ENCODE measurements at places on chromosomes 16 and 17.

- DNase-seq = peak; percentile 13
These were observed 2.0 kb downstream of the NPTX1 start for GRCh38 chr17:80474231-80474960.

- no peak for DNase-seq
These were observed 349.2 kb upstream of the HSBP1 start for GRCh38 chr16:83458612-83459011.

DNA sequence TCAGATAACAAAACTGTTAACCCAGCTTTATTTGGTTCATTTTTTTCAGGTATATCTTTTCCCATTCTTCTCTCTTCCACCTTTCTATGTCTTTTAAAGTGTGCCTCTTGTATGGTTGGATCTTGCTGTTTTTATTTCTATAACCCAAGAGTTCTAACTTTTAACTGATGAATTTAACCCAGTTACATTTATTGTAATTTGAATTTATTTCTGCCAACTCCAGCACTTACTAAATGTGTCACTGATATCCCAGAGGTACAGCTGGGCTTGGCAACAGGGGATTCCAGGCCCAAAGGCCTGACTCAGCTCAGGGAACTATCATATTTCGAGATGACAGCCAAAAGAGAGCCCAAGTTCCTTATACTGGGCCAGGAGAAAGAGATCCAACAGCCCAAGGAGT, 200.1 kb downstream of the GSG1L start:
- DNase-seq = no peak

DNA sequence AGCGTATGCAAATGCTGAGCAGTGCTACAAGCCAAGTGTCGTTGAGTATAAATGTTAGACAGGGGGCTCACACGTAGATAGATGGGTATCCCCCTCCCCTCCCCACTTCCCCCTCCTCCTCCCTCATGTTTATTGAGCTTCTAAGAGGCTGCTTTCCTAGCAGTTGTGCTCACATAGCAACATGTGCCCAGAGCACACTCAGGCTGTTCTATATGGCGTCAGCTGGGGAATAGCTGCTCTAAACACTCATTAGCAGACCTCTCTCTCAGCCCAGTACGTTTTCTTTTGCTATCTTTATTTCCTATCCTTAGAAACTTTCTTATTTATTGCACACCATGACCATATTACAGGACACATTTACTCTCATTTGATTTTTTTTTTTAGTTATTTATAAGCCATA, 1.8 kb downstream of the KCNJ2 start:
- no peak for DNase-seq

DNA sequence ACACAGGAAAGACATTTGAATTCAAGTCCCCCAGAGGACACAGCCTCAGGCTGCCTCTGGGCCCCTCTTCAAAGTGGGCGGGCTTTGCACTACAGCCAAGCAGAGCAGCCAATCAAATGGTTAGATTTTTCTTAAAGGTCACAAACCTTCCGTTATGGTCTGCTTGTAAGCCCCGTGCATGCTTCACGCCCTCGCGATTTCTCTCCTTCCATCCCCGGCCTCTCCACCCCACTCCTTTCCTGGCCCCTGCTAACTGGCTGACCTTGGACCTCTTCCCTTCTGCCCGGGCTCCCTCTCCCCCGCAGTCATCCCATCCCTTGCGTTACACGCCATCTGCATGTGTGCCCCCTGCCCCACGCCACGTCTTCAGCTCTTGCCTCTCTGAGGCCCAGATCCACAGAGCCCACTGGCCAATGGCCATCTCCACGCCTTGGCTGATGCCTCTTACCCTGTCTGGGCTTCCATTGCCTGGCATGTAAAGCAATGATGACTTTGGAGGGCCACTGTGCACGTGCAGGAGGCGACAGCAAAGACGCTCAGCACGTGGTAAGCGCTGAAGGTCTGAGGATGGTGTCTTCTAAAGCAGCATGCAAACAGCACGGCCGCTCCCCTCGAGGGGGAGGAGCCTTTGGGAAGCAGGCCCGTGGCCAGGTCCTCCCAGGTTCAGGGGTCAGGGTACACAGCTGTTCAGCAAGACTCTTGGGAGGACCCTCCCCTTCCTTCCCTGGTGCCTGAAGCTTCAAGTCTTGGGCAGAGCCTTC, 86.8 kb downstream of the ZDHHC7 start:
- DNase-seq = no peak

DNA sequence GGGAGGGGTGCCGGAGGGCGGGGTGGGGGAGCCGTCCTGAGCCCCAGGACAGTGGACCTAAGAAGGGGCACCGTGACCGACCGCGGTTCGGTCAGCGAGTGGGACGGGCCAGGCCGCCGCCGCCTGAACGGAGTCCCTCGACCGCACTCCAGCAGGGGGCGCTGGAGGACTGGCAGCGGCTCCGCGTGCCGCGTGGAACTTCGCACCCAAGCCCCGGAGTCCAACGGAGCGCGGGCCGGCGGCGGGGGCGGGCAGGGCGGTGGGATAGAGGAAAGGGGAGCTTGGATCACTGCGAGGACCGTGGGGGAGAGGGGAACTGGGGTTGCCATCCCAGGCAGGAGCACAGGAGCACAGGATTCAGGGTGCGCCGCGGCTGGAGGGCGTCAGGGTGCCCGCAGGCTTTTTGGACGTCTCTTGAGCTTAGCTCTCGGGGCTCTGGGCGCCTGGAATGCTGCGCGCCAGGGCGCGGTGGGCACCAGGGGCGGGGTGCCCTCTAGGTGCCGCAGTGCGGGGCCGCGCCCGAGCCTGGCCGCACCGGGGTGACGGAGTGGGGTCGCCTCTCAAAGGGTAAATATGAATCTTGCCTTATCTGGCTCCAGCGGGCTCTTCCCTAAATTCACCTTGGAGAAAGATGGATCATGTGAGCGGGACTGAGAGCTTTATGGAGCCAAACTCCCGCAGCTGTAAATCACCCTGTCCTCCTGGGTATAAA, 379 bp upstream of the OTOP2 start:
- no peak for DNase-seq

DNA sequence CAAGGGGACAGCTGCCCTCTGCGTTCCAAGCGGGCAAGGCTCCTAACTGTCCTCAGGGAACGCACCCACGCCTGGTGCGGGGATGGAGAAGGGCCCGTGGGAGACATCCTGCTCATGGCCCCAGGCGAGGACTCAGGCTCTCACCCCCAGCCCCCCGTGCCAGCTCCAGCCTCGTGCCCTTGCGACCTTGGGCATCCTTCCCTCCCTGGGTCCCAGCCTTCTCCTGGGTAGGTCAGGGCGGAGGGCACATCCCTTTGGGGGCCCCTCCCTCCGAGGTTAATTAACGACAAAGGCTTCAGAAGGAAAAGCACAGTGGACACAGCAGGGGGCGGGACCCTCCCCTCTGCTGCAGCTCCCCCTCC, 3.0 kb downstream of the PGAP6 start:
- no peak for DNase-seq

GRCh38 chr16:77539421-77540034, 104.7 kb upstream of the ADAMTS18 start:
- DNase-seq = no peak

DNA sequence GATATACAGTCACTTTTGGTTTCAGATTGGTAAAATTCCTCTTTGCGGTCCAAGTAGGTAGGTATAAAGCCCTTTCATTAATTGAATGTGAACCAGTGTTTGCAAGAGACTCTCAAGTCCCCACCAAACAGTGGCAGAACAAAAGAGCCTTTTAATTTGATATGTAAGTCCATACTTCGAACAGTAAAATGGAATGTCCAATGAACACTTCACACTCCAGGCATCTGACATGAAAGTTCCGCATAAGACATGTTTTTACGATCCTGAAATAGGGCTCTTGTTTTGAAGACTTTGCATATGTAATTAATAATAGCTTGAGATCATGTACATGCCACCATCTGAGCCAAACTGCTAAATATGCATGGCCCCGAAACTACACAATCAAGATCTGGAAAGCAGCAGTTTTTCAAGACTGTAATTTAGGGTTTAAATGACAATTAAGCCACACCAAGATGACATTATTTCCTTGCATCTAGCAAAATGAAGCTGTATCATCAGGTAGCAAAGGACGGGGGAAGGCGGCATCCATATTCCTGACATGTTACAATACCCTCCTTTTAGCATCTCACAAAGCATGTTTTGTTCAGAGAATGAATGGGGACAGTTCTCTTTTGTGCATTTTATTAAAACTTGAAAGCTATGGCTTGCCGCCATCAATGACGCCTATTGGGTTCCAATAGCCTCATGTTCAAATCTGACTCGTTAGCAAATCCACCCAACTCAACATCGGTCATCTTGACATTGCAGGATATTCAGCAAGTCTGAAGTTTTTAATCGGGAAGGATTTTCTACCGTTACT, 39.4 kb downstream of the LITAF start:
- DNase-seq = no peak

GRCh38 chr17:1232786-1233185, 37.5 kb upstream of the BHLHA9 start:
- DNase-seq = no peak

GRCh38 chr17:77869665-77870132, 88.8 kb upstream of the TNRC6C start:
- DNase-seq = no peak

GRCh38 chr17:68089881-68090280, 54.3 kb downstream of the KPNA2 start:
- peak; percentile 19 for DNase-seq

- DNase-seq = no peak
These were observed 57.3 kb upstream of the BCO1 start for GRCh38 chr16:81181013-81181720.

- DNase-seq = no peak
These were observed 188.7 kb downstream of the MAF start for GRCh38 chr16:79411805-79412204.

GRCh38 chr17:41992576-41992975, 24.7 kb downstream of the DNAJC7 start:
- no peak for DNase-seq

GRCh38 chr16:73149334-73149733, 101.4 kb upstream of the ZFHX3 start:
- no peak for DNase-seq

DNA sequence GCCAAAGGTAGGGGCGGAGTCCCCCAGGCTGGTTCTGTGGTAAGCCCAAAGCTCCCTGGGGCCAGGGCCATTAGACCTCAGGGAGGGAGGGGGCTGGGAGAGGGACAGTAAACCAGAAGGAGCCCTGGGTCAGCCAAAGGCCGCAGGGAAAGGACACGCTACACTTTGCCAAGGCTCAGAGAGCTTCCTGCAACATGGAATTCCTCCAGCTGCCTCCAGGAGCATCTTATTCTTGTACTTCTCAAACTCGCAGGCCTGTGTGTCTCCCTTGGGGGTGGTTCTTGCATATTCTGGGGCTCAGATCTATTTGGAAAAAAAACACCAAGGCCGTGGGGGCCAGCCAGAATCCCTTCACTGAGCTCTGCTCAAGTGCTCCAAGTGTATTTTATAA, 25.1 kb downstream of the AKAP1 start:
- DNase-seq = no peak

DNA sequence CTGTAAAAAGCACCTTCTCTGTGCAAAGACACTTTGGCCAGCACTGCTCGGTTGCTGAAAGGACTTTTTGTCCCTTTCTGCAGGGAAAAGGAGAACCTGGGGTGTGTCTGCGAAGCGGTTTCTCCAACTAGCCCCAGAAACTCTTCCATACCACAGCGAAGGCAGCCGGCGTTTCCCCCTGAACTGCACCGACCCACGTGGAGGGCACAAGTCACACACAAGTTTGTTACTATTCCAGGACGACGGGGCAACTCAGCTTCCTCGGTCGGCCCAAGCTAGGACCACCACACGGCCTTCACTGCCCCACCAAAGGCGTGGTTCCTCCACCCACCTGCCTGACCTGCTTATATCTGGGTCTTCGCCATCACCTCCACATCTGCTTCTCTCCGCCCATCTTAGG, 1.9 kb downstream of the RTN4RL1 start:
- no peak for DNase-seq

GRCh38 chr17:39462631-39463375, 1.5 kb downstream of the CDK12 start:
- DNase-seq = no peak

GRCh38 chr17:2983255-2983654, 80.2 kb downstream of the OR1D5 start:
- no peak for DNase-seq

GRCh38 chr17:55806745-55807495, 56.1 kb downstream of the PCTP start:
- DNase-seq = no peak

GRCh38 chr16:47722046-47722445, 260.9 kb downstream of the PHKB start:
- DNase-seq = no peak

- no peak for DNase-seq
These were observed 97.9 kb upstream of the CRHR1 start for GRCh38 chr17:45686250-45686649.

- no peak for DNase-seq
These were observed 64.4 kb downstream of the EFCAB5 start for GRCh38 chr17:30005709-30006320.

GRCh38 chr17:1546292-1546922, 16.2 kb downstream of the PITPNA start:
- DNase-seq = no peak

GRCh38 chr16:24075931-24076716, 180.0 kb upstream of the CACNG3 start:
- no peak for DNase-seq

Data from COR-L47 (cell line).